ENCODE measurements at places on chromosomes 11 and 22. TPM values are rescaled to one million over a fixed set of nuclear protein-coding genes. Genes with fewer than 3 reads are reported as not detected.

- DNase-seq, result no peak
These were observed 620.3 kb downstream of the NELL1 start for GRCh38 chr11:21289686-21290085.

SYT9 gene
- 0.05 TPM for total RNA-seq

DNA sequence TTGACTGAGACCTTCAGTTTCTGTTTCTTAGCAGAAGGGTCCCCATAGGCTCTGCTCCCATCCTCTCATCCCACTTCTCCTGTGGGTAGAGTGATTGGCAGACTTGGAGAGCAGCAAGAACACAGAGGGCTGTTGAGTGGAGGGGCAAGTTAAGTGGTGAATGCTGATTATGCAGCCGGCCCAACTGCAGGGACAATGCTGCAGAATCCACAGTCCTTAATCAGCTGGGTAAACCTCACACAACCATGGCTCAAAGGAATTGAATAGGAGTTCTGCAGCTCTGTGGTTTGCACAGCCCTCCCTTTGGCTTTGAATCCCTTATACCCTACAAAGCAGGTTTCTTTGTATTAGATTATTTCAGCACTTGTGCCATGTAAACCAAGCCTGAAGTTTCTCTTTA lies 161.1 kb downstream of the NAV2 start:
- no peak for DNase-seq

GRAMD1B gene
- total RNA-seq, result 15.6 TPM

CCDC89 gene
- 0.66 TPM for total RNA-seq

C11orf42 gene
- not detected for total RNA-seq

DNA sequence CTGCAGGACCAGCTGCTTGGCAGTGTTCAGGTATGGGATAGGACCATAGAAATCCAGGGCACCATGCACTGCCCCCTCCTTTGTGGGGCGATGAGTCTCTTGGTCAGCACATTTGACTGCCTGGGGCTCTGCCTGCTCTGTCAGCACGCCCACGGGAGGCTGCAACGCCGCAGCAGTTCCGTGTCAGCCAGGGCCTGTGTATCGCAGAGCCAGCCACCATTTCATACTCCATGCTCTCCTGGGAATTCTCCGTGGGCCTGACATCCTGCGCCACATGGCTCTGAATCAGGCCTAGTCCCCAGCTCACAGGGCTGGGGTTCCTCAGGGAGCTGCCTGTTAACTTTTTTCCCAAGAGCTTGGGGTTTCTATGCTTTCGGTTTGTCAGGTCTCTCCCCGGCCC lies 16.9 kb upstream of the RELT start:
- DNase-seq, result no peak

- no peak for DNase-seq
These were observed 11.0 kb downstream of the CARS1 start for GRCh38 chr11:3046190-3046589.

DNA sequence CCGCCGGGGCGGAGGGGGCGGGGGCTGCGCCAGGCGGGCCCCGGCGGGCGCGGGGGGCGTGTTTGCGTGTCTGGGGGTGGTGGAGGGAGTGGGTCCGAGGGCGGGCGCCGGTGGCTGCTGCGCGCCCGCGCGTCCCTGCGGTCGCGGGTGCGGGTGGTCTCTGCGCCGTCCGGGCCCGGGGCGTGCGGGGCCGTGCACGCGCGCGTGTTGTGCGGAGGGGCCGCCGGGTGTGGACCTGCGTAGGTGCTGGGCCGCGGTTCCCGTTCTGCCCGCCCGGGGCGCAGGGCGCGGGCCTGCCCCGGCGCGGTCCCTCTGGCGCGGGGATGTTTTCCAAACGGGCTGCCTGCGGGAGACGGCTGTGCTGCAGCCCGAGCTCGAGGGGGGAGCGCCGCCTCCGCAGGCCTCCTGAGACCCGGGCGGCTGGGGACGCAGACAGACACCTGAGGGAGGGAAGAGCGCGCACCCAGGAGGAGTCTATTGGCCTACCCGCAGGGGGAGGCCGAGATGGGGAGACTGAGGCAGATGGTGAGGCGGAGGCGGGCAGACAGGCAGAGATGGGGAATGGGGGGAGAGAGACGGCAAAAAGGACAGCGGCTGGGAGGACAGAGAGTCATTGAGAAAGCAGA lies 442 bp downstream of the PELI3 start:
- DNase-seq, result peak; percentile 12

GRCh38 chr11:59918480-59918879 lies 19.8 kb upstream of the OOSP1 start:
- no peak for DNase-seq

GRCh38 chr11:67248653-67249052 lies 17.6 kb upstream of the GRK2 start:
- no peak for DNase-seq

WT1 gene
- total RNA-seq, result 0.94 TPM

DNA sequence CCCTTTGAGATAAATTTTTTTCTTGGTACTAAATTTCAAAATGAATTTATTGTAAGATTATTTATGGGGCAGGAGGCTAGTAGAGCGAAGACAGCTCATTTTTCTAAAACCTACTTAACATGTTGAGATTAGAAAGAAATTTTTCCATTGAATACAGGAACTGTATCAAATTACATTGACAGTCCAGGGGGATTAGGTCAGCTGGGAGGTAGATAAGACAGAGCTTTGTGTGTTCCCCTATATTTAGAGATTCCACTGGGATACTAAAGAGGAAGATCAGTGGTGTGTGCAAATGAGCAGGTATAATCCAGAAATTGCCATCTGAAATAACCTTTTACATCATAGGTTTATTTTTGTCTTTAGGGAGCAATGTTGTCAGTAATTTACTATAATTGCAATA lies 32.1 kb downstream of the ENDOD1 start:
- DNase-seq, result no peak
